GM12892 (cell line): ENCODE measurements at places on chromosomes 3 and 15.

GRCh38 chr15:98614681-98615080 is 33.7 kb upstream of the IGF1R start:
- DNase-seq = no peak

DNA sequence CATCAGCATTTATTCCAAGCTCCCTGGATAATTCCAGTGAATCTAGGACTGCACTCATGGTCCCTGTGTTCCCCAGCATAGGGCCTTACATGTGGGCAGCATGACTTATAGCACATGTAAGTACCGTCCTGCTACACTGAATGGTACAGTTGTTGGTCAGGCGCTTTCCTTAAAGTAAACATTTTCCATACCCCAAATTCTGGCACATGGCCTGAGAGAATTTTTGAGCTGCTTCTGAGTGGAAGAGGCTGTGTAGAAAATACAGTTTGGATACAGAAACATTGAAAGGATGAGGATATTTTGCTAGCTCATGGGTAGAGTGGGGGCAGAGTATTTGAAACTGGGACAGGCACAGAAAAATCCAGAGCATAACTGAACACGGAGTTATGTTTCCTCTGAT is 27.6 kb downstream of the CORO2B start:
- DNase-seq = no peak

DNA sequence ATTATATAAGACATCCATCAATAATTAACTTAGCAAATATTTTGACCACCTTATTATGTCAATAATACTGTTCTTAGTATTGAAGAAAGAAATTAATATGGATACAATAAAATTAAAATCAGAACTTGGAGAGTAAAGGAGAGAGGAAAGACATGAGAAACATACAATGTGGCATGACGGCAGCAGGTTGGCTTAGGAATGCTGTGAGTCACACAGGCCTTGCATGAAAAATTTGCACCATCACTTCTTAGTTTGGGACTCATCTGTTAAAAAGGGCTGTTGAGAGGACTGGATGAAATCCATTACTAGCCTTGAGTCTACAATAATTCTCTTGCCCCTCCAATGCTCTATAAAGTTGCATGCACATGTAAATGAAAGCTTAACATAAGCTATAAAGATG is 880.8 kb downstream of the ROBO1 start:
- no peak for DNase-seq

- no peak for DNase-seq
Observed at GRCh38 chr3:99516936-99517335, 121.5 kb upstream of the COL8A1 start.

DNA sequence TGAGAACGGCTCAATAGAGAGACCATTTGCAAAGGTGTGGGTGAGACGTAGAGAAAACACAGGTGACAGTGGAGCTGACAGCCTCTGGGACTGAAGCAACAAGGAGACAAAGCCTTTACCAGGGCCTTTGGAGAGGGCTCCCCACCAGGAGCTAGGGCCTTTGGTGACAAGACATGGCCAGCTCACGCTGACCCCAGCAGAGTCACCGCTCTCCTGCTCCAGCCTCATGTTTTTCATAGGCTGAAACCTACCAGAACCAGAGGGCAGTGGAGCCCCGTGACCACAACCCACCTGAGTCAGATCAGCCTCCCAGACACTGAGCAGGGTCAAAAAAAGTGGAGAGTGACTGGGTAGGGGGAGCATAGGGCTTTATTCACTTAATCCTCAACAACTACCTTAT is 214.7 kb downstream of the SHQ1 start:
- DNase-seq = no peak

DNA sequence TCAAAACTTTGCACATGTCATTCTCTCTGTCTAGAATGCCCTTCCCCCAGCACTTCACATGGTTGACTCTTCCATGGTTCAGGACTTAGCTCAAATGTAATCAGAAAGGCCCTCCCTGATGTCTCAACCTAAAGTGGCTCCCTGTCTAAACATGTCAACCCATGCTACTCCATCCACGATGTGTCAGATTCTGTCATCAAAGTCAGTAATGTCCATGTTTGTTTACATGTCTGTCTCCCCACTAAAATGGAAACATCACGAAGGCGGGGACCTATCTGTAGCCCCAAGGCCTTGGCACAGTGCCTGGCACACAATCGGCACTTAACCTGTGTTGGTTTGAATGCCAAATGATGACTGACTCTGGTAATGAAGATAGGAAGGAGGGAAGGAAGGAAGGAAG is 20.8 kb upstream of the SNTN start:
- no peak for DNase-seq

DNA sequence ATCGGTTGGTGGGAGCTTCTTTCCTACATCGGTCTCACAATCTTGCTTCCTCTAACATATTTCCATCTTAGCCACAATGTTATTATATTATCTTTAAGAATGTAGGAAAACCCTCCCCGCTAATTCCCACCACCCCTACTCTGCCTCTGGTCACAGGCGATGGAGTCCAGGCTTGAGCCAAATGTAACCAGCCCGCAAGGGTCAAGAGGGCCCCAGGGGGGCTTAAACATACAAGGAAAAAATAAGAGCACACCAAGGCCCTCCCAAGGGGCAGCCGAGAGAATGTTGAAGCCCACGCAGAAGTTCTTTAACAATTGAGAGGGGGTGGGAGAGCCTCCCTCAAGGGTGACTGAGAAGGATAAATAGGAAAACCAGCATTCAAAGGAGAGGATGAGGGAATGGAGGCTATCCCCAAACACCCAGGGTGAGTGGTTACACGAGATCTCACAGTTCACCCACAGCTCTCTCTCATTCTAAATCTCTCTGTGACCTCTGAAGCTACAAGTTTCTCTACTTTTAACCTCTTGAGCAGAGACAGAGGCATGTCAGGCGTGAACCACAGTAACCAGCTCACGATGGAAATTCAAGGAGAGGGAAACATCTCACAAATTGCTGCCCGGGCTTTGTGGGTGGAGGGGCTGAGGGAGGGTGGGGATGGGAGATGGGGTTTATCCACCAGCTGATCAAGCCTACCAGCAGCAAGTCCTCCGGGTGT is 31.4 kb upstream of the UACA start:
- no peak for DNase-seq

DNA sequence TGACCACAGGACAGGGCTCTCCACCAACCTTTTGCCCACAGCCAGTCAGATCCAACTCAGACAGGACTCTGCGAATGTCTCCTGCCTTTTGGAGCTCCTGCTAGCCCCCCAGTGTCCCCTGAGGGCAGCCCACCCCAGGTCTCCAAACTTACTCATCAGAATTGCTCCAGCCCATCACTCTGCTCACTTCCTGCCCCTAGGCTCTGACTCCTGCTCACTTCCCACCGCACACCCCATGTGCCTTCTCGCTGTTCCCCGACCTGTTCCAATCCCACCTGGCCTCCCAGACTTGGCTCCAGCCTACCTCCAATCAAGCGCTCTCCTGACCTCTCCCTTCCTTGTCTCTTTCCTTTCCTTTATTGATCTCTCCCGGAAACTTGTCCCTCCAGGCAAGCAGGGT is 5.9 kb upstream of the STRA6 start:
- no peak for DNase-seq

DNA sequence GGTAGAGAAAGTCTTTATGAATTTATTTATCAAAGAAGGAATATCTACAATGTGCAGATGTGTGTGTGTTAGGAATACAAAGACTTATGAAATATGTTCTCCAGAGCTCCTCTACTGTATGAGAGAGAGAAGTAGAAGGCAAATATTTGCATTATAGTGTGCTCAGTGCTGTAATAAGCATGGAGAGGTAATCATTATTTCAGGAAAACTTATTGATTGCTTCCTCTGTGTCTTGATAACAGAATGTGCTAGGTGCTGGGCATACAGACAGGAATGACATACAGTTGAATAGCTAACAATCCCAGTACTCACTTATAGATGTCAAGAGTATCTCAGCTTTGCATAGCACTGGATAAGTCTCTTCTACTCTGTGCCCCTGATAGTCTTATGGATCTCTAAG is 30.2 kb downstream of the ATG7 start:
- DNase-seq = no peak

DNA sequence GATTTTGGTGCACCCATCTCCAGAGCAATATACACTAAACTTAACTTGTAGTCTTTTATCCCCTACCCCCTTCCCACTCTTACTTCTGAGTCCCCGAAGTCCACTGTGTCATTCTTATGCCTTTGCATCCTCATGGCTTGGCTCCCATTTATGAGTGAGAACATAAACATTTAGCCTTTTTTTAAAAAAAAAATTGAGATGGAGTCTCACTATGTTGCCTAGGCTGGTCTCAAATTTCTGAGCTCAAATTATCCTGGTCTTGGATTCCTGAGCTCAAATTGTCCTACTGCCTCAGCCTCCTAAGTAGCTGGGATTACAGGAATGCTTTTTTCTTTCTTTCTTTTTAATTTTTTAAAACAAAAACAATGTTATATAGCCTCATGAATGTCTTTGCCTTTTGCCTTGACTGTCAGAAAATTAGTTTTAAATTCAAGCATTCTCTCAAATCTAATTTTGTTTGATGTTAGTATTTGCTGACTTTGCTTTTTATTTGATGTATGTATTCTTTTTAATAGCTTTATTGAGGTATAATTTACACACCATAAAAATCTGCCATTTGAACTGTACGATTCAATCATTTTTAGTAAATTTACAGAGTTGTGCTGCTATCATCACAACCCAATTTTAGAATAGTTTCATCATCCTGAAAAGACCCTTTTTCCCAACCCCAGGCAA is 46.9 kb downstream of the NFKBIZ start:
- DNase-seq = no peak

GRCh38 chr15:84659904-84660781 is 2.1 kb upstream of the NMB start:
- no peak for DNase-seq

DNA sequence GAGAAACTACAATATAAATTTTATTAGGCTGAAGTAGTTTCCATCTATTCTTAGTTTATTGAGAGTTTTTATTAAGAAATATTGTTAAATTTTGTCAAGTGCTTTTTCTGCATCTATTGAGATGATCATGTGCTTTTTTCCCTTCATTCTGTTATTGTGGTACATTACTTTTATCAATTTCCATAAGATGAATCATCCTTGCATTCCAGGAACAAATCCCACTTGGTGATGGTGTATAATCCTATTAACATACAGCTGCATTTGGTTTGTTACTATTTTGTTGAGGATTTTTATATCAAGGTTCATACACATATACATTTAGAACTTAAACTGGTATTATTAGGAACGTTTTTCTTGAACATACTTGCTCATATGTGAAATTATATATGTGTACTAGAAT is 199.8 kb downstream of the TBC1D5 start:
- no peak for DNase-seq

DNA sequence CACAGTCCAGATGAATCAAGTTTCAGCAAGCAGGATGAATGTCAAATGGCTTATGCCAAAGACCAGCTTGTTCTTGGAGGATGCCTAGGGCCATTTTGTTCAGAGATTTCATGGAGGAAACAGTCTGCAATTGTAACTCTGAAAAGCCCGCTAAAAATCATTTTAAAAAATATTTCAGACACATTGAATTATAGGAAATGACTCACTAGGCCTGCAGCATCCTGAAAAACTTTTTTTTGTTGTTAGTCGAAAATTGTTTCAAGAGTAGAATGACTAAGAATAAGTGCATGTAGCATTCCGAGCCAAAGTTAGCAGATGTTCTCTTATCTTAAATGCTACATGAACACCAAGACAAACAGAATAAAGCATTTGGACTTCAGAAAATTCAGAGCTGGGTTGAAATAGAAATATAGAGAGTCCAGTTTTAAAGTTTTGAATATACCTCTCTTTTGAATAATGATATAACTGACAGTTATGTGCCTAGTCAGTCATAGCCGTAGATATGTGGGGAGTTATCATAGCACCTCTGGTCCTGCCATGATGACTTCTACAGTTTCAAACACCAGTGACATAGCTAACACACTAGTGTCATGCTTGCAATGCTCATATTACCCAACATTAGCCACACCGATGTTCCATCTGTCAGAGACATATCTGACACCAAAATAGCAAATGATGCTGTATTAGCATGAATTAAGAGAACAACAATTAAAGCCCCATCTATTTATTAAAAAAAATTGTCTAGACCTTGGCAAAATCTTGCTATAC is 1462.8 kb upstream of the GBE1 start:
- DNase-seq = no peak

DNA sequence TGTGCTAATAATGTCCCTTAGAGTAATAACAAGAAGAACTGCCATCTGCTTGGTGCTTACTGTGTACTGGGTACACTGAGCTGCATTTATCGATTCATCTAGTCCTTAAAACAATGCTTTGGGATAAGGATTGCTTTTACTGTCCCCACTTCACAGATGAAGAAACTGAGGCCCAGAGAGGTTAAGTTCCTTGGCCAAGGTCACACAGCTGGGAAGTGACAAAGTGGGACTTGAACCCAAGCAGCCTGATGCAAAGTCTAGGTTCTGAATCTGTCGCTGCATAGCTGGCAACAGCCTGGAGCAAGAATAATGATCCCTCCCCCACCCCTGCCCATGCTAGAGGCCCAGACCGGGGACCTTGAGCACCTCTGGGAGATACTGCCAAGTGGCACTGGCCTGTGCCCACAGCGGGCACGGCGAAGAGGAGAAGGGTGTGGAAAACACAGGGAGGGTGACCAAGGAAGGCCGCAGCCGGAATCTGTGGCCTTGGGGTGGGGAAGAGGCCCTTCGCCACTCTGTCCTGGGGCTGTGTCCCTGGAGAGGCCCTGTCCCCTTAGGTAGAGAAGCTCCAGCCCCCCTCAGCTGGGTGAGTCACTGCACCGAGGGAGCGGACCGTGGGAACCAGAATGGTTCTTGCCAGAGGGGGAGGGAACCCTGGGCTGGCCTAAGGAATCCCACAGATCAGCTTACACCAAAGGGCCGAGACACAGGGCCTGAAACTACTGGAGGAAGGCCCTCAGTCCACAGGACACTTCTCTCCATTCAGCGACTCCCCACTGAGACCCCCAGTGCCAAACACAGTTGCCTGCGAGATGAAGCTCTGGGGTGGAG is 3.5 kb downstream of the PLXND1 start:
- no peak for DNase-seq

GRCh38 chr15:52710708-52711389 is 31.7 kb upstream of the ATOSA start:
- no peak for DNase-seq

DNA sequence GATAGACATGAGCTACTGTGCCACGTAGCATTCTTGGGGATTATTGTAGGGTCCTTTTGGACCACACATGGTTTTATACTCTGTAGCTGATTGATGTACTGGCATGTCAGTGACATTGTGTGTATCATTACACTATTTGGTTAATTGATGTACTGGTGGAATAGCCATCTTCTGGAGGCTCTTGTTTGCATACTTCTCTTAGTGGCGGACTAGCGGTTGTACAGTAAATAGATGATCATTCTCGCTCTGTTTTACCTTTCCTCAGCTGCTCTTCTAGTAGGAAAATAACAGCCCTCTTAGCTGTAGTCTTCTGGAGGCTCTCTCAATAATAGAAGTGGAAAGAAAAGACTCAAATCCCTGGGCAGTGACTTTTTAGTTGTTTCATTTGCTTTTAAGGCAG is 24.8 kb downstream of the IGF1R start:
- no peak for DNase-seq

GRCh38 chr15:60390871-60391501 is 6.8 kb downstream of the ANXA2 start:
- no peak for DNase-seq

DNA sequence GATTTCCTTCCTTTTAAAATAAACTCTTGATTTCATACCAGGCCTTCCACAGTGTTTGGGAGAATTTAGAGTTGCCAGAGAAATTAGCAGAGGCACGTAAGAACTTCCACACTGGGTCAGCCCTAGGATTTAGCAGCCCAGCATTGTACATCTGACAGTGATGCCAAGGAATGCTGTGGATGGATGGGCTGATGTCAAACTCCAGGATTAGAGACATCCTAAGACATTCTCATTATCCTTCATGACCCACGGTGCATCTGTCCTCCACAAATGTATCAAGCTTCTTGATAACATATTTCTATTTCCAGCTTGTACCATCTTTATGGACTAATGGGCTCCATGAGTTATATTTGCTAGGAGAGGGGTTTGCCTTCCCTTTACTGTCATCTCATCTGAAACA is 8.0 kb upstream of the TPM1 start:
- DNase-seq = no peak
